MCF 10A (cell line): ENCODE measurements at places on chromosomes 5 and 9. TPM values are rescaled to one million over a fixed set of nuclear protein-coding genes. Genes with fewer than 3 reads are reported as not detected.

Gene MYO10
- total RNA-seq: 35.7 and 36.0 TPM in 2 replicates

Gene PLEKHG4B
- not detected in 2 replicates for total RNA-seq

Gene MSX2
- total RNA-seq: 4.8 and 5.6 TPM in 2 replicates

Gene PCDHAC2
- total RNA-seq: 9.3 and 12.3 TPM in 2 replicates

Gene GCNT4
- 1.4 and 1.8 TPM in 2 replicates for total RNA-seq

Gene PCDHGA12
- total RNA-seq: 0.79 and 0.91 TPM in 2 replicates

Gene EFNA5
- total RNA-seq: 45.8 and 51.2 TPM in 2 replicates

Gene PCDHGC4
- total RNA-seq: 0.40 and 1.7 TPM in 2 replicates

Gene ELOVL7
- total RNA-seq: 10.3 and 14.3 TPM in 2 replicates

Gene SLC4A9
- 0.37 TPM in 1 of 2 replicates, not detected in the other for total RNA-seq

Gene TRIM41
- 42.8 and 49.4 TPM in 2 replicates for total RNA-seq

Gene IL33
- total RNA-seq: not detected in 2 replicates

Gene IDNK
- total RNA-seq: 10.9 and 19.7 TPM in 2 replicates

Gene CDC14B
- total RNA-seq: 7.0 and 9.3 TPM in 2 replicates

Gene SPATA31D4
- not detected in 2 replicates for total RNA-seq

Gene GRIN3A
- total RNA-seq: not detected in 2 replicates

Gene NDFIP1
- total RNA-seq: 50.8 and 61.6 TPM in 2 replicates

Gene INSL4
- total RNA-seq: not detected in 2 replicates

Gene CDC25C
- total RNA-seq: 10.8 and 12.2 TPM in 2 replicates

Gene KLHL3
- total RNA-seq: 0.27 and 0.49 TPM in 2 replicates

Gene MOB3B
- 2.2 and 3.7 TPM in 2 replicates for total RNA-seq

Gene FEM1C
- 10.3 and 12.2 TPM in 2 replicates for total RNA-seq

Gene DMGDH
- 9.2 and 14.7 TPM in 2 replicates for total RNA-seq

Gene ZNF782
- total RNA-seq: 5.2 and 6.0 TPM in 2 replicates

Gene FABP6
- total RNA-seq: not detected in 2 replicates

Gene ATP10B
- total RNA-seq: not detected in 2 replicates

Gene PTPN3
- 6.3 and 6.9 TPM in 2 replicates for total RNA-seq

Gene PTGDS
- total RNA-seq: 1.1 and 1.8 TPM in 2 replicates

Gene AGXT2
- not detected in 2 replicates for total RNA-seq
